ENCODE measurements at places on chromosomes 5 and 9. TPM values are rescaled to one million over a fixed set of nuclear protein-coding genes. Genes with fewer than 3 reads are reported as not detected.

- DNase-seq = no peak
Observed at GRCh38 chr5:159030357-159030756, 69.4 kb downstream of the EBF1 start.

DNA sequence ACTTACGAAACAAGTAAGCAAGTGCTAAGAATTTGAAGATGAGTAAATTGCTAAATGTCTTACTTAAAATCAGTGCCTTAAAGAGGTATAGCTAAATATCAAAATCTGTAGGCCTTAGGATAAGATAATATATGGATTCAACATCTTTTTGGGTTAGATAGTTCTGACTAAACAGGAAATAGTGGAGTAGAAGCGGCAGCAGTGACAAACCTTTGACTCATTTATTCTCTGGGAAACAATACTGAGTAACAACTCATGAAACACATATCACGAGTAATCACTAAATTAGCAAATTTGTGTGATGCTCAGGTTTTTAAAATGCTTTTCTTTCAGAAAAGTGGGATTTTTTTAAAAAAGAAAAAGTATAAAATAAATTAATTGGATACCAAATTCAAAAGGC, 762.1 kb upstream of the TYRP1 start:
- DNase-seq = no peak

GRCh38 chr5:2894736-2895135, 143.3 kb upstream of the IRX2 start:
- DNase-seq = no peak

The SH3GL2 gene
- not detected for total RNA-seq

The IRGM gene
- not detected for total RNA-seq

GRCh38 chr5:67119010-67119409, 77.6 kb downstream of the CD180 start:
- no peak for DNase-seq

DNA sequence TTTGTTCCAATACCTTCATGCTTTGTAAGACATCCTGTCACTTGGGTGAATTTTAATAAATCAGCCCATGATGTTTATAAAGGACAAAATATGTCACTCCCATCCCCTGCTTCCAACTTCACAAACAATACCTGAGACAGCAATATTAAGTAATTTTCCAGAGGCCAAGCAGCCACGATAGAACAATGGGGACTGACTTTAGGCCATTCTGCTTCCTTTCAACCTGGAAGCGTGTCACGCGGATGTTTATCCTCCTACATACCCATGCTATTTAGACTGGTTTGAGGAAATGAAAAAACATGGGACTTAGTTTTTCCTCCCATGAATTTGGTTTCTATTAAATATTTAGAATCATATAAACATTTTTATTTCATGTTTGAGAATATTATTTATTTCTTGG, 82.9 kb downstream of the GRAMD2B start:
- DNase-seq = no peak

DNA sequence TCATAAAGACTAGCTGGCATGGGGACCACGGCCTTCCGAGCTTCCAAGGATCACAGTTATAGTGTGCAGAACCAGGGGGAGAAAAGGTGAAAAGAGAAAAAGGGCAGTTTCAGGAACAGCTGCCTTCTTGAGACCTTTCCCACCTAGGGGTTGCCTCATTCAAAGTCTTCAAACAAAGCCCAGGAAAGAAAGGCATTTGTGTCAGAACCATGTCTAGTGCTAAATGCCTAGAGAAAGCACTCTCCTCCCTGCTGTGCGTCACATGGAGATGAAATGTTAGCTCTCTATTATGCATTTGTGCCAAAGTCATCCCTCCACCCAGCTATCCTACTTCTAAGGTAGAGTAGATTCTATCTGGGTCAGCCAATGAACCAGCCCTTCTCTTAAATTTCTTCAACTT, 1037.3 kb upstream of the WWC1 start:
- no peak for DNase-seq

The LCN1 gene
- total RNA-seq = not detected
